ENCODE measurements at places on chromosomes 2 and 18.

DNA sequence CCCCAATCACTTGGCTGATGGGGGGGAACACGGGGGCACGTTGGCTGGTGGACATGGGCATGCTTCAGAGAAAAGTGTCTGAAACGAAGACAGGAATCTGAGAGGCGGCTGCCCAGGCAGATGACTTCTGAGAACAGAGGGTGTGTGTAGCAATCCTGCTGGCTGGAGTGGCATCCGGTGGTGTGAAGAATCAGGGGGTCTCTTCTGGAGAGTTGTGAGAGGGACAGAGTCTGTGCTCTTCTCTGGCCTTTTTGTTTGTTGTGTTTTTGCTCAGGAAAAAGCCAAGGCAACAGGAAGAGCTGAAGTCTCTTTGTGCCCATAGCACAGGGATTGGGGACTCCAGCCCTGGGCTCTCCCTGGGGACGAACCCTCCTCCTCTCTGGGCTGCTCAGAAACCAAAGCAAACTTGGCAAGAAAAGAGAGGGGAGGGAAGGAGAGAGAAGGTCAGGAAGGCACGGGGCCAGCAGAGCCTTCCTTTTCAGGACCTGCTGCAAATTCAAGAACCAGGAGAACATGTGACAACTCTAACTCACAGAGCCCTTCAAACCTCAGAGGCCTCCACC, 97.0 kb upstream of the SMAD2 start:
- DNase-seq: no peak

- DNase-seq: no peak
These were observed 106.9 kb upstream of the ITGB6 start for GRCh38 chr2:160306985-160307384.

DNA sequence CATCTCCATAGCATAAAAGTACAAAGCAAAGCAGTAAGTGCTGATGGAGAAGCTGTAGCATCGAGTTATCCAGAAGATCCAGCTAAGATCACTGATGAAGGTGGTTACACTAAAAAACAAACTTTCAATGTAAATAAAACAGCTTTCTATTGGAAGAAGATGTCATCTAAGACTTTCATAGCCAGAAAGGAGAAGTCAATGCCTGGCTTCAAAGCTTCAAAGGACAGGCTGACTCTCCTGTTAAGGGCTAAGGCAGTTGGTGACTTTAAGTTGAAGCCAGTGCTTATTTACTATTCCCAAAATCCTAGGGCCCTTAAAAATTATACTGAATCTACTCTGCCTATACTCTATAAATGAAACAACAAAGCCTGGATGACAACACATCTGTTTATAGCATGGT, 44.0 kb downstream of the METTL8 start:
- no peak for DNase-seq

DNA sequence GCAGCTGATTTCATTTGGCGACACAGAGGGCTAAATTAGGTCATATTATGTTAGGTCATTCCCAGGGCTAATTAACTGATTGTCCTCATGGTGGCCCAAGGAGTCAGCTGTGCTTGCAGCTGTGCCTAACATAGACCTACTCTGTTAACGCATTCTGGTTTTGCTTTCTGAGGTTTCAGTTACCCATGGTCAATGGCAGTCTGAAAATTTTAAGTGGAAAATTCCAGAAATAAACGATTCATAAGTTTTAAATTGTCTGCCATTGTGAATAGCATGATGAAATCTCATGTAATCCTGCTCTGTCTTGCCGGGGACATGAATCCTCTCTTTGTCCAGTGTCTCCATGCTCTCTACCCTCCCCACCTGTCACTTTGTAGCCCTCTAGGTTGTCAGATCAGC, 168.7 kb downstream of the KCNS3 start:
- DNase-seq: no peak

DNA sequence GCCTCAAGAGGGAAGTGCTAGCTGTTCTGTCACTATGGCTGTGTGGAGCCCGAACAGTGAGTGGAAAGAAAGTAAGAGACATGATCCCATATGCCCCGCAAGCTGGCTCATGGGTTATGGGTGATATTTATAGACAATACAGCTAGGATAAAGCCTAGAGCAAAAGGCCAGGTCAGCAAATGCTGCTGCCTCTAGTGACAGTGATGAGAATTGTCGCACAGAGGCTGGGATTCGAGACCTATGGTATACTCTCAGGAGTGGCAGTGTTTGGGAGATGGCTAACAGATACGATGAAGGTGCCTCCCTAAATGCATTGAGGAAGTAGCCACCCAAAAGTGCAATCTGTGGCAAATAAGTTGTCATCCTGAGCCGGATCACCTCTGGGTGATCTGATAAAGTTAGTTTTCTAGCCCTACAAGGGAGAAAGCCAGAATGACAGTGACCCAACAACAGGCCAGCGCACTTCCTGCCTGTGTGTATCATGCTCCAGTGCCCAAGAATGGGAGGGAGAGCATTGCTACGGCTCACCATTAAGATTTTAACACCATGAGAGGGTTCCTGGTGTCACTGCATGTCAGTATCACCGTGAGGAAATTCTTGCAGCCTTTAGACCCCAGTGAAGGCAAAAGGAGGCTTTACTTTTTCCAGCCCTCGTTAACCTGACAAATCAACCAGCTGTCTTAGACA, 92.2 kb upstream of the TGFA start:
- no peak for DNase-seq

DNA sequence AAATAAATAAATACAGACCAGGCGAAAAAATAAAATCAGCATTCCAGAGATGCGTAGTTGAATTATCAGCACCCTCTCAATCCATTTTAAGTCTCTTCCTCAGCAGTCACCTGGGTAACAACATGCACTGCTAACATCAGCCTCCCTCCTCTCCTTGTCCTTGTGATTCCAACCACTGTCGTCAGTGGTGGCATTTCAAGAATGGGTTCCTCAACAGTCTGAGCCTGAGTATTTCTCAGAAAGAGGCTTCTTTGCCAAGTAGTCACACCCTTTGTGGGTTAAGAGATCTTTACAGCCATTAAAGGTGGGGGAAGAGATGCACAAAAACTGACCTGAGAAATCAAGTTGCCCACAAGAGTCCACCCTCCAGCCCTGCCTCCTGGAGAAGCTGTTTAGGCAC, 39.0 kb downstream of the NOL10 start:
- DNase-seq: no peak

GRCh38 chr2:39487398-39488250, 50.5 kb upstream of the MAP4K3 start:
- no peak for DNase-seq

- no peak for DNase-seq
These were observed 19.1 kb downstream of the FHL2 start for GRCh38 chr2:105379741-105380186.

DNA sequence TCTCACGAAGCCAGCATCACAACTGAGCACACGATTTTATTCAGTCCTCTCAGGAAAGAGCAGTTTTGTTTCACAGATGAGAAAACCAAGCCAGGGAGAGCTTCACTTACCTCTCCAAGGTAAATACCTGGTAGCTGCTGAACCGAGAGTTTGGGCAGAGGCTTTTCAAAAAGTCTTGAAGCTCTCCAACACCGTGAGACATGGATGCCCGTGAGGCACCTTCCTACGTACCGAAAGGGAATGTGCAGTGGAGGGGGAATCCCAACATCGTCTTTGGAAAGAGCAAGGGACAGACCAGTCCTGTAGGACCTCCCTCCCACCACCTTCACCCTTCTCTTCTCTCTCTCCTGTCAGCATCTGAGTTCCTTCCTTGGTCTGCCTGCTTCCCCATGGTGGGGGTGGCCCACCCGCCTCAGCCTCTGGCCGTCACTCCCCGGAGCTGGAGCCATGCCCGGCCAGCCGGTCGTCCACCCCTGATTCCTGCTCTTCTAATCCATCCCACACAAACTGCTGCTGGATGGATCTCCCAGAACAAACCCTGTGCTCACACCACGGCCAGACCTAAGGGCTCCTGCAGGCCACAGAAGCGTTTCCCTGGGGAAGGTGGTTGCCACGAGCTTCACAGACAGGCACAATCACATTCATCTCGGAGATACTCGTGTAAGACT, 97.3 kb upstream of the SNTG2 start:
- DNase-seq: no peak

GRCh38 chr18:46402396-46402795, 254.6 kb downstream of the LOXHD1 start:
- DNase-seq: no peak

GRCh38 chr18:11251229-11251890, 102.0 kb upstream of the PIEZO2 start:
- no peak for DNase-seq

- DNase-seq: no peak
These were observed 57.2 kb downstream of the MOGAT1 start for GRCh38 chr2:222728621-222729020.

GRCh38 chr2:116467243-116467642, 1347.2 kb upstream of the DDX18 start:
- DNase-seq: no peak

DNA sequence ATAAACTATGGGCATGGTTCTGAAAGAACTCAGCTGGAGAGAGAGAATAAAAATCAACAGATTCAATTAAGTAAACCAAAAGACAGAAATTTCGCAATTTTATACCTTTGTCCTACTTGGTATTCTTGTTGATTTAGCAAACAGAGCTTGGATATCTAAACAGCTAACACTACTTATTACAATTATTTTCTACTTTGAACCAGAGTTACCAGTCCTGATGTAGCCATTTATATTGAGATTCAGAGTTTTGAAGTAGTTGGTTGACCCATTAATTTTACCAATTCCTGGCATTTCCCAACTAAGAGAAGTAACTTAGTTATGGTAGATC, 48.9 kb downstream of the ASXL2 start:
- no peak for DNase-seq

GRCh38 chr2:60533101-60534051, 20.1 kb downstream of the BCL11A start:
- DNase-seq: no peak

DNA sequence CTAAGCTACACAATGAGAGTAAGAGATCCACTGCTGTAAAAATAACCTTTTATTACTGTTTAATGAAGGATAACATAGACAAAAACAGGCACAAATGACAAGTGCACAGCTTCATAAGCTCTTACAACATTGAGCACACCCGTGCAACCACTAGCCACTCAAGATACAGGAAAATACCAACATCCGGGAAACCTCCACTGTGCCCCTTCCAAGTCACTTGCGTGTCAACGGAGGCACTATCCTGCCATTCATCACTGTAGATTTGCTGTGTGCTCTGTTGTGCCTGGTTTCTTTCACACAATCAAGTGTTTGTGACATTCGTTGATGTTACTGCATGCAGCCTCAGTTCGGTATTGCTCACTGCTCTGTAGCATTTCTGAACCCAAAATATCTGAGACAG, 292.9 kb upstream of the MYT1L start:
- no peak for DNase-seq

DNA sequence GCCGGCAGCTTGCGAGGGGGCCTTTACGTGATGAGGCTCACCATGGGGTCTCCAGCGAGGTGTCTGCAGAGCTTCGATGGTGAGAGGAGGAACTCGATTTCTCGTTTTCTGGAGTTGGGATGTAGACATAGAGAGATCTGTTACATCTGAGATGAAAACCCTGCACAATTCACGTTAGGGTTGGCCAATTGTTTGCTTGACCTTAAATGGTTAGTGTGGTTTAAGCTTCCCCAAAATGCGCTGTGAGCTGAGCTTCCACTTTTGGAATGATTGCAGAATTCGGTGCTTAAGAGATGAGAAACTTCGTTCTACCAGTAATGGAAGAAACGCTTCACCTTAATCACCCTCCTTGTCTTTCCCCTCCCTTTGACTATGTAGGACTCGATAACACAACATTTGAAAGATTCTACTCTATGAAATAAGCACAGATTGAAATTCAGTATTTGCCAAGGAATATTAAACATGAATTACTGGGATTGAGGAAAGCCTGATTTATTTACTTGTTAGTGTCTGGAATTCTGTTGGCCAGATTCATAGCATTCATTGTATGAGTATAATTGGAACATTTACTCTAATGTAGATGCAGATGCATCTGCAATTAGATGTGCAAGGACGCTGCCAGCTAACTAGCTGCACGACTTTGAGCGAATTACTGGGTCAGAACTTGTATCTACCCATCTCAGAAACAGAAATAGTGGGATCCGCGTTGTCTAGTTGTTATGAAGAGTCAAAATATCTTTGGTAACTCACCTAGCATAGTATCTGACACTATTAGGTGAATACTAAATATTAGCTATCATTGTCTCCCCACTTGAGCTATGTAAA, 1.6 kb upstream of the KLF7 start:
- no peak for DNase-seq

DNA sequence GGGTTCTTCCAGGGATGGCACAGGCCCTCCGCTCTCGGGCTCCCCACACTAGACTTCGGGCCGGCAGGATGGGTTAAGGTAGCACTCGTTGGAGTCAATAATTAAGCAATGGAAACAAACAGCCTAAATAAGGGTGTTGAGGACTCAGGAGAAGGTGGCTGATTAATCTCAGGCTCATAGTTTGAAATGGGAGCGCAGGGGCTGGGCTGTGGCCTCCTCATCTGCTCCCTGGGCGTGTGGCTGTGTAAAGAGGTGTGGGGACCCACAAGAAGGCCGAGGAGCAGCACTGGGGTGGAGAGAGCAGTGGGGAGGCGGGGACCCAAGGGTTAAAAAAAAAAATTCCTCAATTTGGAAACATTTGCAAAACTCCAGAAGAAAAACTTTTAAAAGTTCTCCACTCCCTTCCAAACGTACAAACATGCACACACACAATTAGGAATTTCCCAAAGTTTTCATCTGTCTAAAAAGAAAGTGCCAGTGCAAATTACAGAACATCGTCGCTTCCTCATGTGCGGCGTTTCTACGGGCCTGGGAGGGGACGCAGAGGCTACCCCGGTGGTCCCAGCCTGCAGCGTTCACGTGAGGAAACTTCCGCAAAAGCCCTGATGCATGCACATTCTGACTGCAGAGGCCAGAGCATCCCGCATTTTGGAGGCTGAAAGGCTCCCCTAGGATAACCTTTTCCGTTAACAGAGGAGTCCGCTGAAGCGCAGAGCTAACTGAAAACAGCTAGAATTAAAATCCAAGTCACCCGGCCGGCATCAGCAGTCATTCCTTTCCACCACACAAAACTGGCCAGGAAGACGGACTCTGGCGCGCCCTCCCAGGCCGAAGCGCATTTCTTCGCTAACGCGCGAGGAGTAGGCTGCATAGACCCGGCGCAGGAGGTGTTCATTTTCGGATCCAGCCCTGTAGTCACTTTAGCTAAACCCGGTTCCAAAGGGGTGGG, 1.0 kb upstream of the TUBB6 start:
- DNase-seq: no peak
